Fibroblast of mammary gland (primary cell): ENCODE measurements at places on chromosomes 16 and 17.
A peak's percentile ranks its signal among the peaks of the same experiment; 100 is the strongest.

GRCh38 chr17:59107306-59107670 is 608 bp upstream of the TRIM37 start:
- DNase-seq, result no peak

GRCh38 chr17:75273977-75274708 is 3.1 kb upstream of the MIF4GD start:
- peak; percentile 91 for DNase-seq

DNA sequence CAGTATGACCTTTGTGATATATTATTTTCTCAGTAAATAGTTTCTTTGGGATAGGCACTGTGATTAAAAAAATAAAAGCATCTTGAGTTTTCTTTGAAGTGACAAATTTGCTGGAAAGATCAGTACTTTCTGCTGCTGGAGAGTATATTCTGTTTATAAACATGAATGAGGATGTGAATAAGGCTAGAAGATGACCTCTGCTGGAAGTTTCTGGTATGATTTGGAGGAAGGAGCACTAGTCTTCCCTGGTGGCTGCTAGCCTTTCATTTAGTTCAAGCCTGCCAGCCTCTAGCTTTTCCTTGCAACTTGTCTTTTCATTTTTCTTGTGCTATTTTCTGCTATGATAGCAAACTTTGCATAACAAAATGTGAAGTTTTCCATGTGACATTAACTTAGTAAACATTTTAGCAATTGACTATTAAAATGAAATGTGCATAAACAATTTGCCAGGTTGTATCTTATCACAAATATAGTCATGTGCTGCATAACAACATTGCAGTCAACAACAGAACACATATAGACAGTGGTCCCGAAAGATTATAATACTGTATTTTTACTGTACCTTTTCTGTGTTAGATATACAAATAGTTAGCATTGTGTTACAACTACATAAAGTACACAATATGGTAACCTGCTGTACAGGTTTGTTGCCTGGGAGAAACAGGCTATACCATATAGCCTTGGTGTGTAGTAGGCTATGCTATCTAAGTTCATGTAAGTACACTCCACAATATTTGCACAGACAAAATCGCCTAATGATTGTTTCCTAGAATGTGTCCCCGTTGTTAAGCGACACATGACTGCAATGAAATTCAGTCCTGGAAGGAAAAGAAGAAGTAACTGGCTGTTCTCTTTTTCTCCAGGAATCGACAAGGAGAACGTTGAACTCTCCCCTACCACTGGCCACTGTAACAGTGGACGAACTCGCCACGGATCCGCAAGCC is 18.1 kb upstream of the RAB11FIP4 start:
- peak; percentile 75 for DNase-seq

DNA sequence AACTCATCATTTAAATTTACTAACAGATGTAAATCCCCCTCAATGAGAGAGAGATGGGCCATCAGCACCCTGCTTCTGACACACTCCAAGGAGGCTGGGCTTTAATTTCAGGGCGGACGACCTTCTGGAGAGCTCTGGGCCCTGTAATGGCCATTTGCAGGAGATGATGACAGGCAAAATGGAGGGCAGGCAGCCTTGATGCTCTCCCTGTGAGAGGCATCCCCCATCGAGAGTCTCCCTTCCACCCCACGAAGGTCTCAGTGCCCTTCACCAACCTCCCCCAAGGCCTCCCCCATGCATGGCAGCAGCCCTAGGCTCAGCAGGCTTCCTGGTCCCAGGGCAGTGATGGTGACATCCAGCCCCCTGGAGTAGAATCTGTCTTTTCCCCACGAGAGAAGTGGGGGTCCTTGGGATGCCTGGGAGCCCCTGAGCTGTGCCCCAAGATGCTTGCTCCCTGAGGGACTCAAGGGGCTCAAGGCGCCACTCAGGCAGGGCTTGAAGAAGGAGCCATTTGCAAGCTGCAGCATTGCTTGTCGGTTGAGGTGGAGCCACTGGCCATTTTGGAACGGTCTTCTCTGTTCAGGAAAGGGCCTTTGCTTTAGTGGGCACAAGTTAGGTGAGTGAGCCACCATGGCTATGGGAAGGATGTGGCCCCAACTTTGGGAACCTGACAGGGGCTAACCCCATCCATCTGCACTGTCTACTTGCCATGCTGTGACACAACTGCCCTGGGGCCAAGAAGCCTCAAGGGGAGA is 82.6 kb downstream of the C16orf78 start:
- DNase-seq, result no peak

DNA sequence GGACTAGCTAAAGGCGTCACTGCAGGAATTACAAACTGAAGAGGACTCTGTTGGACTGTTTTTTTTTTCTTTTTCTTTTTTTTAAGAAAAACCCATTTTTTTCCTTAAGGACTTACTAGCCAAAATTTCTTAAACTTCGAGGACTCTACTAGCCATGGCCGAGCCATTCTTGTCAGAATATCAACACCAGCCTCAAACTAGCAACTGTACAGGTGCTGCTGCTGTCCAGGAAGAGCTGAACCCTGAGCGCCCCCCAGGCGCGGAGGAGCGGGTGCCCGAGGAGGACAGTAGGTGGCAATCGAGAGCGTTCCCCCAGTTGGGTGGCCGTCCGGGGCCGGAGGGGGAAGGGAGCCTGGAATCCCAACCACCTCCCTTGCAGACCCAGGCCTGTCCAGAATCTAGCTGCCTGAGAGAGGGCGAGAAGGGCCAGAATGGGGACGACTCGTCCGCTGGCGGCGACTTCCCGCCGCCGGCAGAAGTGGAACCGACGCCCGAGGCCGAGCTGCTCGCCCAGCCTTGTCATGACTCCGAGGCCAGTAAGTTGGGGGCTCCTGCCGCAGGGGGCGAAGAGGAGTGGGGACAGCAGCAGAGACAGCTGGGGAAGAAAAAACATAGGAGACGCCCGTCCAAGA is 878 bp downstream of the HEXIM1 start:
- peak; percentile 77 for DNase-seq

DNA sequence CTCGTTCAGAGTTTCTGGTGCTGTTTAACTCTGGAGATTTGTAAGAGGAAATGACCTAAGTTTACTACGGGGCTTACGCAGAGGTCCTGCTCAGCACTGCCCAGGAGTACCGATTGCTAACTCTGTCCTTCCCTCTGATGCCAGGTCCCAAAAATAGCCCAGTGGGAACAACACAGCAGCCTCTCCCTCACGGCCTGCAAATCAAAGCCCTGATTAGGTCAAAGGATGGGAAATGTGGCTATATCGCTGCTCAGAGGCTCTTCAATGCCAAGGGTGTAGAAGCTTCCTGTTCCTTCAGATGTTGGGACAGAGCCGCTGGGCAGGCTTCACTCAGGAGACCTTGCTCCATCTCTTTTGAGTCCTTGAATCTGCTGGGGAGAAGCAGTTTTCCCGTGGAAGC is 174.2 kb upstream of the KCNJ16 start:
- DNase-seq, result no peak

- no peak for DNase-seq
Observed at GRCh38 chr16:27244363-27244755, 24.2 kb downstream of the NSMCE1 start.

DNA sequence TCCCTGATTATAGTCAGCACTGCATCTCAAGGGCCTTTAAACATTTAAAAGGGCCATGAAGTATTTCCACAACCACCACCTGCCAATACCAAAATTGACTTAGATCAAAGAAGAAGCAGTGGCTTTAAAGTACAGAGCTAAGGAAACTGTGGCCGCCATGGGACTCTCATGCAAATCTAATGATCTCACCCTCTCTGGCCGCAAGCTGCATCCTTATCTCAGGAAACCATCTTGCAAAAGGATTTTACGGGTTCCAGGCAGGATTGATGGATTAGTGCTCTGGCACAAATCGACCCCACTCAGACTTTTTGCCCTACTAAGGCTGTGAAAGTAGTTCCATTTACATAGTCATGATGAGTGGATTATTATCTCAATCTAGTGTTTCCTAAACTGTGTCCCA is 22.6 kb downstream of the CDRT4 start:
- DNase-seq, result no peak

- DNase-seq, result no peak
Observed at GRCh38 chr16:1194665-1195392, 30.2 kb downstream of the TPSG1 start.

- peak; percentile 25 for DNase-seq
Observed at GRCh38 chr16:67444259-67445125, 13.6 kb downstream of the HSD11B2 start.

DNA sequence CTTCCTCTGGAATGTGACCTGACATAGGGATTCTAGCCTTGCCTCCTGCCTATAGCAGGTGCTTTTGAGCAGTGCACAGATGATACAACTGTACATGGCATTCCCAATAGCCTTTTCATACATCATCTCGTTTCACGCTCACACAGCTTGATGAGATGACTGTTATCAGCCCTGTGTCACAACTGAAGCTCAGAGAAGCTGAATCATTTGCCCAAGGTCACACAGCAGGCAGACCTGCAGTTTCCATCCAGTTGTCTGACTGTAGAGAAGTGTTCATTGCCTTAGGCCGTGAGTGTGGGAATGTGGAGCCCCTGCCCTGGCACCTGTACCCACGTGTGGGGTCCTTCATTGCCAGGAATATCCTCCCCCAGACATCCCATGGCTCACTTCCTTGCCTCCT is 20.1 kb downstream of the WFDC1 start:
- no peak for DNase-seq

- no peak for DNase-seq
Observed at GRCh38 chr17:57494443-57494842, 238.1 kb downstream of the MSI2 start.

DNA sequence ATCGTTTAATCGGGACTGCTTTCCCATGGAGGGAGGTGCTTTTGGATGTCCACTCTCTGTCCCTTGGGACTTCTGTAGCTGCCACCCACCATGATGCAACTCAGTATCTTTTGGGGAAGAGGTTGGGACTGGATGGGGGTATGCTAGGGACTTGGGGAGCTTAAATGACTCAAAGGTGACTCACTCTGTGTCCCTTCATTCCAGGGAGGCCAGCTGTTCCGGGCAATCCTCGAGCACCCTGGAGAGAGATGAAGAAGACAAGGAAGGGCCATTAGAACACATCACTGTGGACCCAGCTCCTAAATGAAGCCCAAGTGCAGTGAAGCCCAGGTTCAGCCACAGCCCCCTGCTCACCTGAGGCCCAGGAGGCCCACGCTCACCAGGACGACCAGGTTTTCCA is 4.6 kb downstream of the COL1A1 start:
- peak; percentile 91 for DNase-seq

- no peak for DNase-seq
Observed at GRCh38 chr17:76686538-76687297, 24.0 kb downstream of the MXRA7 start.

DNA sequence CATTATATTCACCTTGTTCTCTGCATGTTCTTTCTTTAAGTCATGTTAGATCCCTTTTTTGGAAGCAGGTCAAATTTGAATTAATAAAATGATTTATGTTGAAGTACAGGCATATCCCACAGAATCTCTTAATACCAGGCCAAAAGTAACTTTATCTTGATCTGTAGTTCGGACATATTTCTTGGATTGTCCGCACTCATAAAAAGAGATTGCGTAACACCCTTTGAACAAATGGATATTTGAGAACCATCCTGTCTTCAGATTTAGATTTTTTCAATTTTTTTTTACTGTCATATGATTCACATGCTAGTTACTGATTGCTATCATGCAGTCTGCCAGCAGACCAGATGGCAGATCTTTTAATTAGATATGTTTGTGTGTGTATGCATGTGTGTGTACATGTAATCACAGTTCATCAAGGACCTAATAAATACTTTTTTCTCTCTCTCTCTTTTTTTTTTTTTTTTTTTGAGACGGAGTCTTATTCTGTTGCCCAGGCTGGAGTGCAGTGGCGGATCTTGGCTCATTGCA is 352.6 kb downstream of the WWOX start:
- DNase-seq, result no peak

- DNase-seq, result no peak
Observed at GRCh38 chr17:73015722-73016276, 76.7 kb downstream of the SLC39A11 start.

GRCh38 chr16:5072334-5073278 is 963 bp downstream of the ALG1 start:
- no peak for DNase-seq

- DNase-seq, result no peak
Observed at GRCh38 chr17:81131486-81132196, 33.7 kb upstream of the PVALEF start.

GRCh38 chr16:4322121-4323052 is 6.5 kb downstream of the GLIS2 start:
- no peak for DNase-seq

- peak; percentile 40 for DNase-seq
Observed at GRCh38 chr17:71349908-71350600, 770.8 kb upstream of the SOX9 start.

DNA sequence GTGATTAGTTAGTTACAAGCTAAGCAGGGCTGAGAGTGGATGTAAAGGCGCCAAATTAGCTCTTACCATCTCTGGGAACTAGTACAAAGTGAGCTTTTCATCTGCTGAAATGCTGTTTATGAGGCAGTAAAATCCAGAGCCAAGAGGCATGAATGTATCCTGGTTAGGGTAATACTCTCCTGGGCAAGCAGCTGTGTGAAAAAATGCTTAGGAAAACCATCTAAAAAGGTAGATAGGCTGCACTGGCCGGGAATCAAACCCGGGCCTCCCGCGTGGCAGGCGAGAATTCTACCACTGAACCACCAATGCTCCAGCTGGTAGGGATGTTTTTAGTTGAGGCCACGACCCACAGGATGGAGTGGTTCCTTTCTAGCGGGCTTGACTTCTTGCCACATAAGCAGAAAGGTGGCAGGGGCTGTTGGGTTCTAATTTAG is 23.0 kb downstream of the VAC14 start:
- peak; percentile 63 for DNase-seq

DNA sequence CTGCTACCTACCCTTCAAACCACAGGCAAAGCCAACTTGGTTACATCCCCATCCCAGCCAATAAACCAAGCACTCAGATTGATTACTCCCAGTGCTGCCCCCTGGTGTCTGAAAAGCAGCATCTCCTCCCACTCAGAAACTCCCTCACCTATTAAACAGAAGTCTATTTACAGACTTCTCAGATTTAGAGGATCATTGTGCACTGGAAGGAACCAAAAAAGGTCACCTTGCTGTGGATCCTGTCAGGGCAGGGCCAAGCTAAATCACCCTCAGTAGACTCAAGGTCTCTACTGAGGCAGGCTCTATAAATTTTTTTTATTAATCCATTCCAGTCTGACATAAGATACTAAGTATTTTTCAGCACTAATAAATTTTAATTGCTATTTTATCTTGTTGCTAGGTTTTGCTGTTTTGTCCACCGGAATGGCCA is 17.6 kb downstream of the HIGD1B start:
- DNase-seq, result peak; percentile 73

GRCh38 chr17:51120357-51120738 is 320 bp downstream of the SPAG9 start:
- DNase-seq, result no peak

GRCh38 chr17:19019041-19019941 is 14.7 kb upstream of the FAM83G start:
- DNase-seq, result no peak

DNA sequence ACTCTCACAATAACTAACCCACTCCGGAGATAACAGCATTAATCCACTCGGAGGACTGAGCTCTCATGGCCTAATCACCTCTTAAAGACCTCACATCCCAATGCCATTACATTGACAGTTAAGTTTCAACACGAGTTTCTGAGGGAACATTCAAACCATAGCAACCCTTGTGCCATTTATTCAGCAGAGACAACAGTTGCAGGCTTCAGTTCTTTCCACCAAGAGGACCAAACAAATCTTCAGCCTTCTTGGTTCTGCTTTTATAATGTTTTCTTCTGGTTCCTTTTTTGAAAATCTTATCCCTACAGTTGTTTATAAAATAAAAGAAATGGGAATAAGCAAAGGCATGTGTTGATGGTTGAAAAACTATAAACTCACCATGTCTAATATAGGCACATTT is 2.1 kb upstream of the CD300E start:
- no peak for DNase-seq
